ENCODE measurements at places on chromosomes 1 and 21.
A peak's percentile ranks its signal among the peaks of the same experiment; 100 is the strongest.

GRCh38 chr1:208521534-208521933 is 277.4 kb upstream of the PLXNA2 start:
- no peak for DNase-seq

DNA sequence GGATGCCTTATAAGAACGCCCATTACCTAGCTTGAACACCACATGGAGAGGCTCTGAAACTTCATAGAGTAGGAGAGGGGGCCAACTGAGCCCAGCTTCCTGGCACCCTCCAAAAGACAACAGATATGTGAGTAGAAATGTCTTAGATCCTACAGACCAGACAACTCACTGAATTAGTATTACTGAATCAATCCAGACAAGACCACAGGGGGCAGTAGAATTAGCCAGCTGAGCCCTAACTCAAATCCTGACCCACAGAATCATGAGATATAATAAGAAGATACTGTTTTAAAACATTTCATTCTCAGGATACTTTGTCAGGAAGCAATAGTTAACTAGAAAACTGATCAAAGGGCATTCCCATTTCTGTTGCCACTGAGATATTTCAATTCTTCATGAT is 45.8 kb upstream of the C1orf21 start:
- peak; percentile 4 for DNase-seq

DNA sequence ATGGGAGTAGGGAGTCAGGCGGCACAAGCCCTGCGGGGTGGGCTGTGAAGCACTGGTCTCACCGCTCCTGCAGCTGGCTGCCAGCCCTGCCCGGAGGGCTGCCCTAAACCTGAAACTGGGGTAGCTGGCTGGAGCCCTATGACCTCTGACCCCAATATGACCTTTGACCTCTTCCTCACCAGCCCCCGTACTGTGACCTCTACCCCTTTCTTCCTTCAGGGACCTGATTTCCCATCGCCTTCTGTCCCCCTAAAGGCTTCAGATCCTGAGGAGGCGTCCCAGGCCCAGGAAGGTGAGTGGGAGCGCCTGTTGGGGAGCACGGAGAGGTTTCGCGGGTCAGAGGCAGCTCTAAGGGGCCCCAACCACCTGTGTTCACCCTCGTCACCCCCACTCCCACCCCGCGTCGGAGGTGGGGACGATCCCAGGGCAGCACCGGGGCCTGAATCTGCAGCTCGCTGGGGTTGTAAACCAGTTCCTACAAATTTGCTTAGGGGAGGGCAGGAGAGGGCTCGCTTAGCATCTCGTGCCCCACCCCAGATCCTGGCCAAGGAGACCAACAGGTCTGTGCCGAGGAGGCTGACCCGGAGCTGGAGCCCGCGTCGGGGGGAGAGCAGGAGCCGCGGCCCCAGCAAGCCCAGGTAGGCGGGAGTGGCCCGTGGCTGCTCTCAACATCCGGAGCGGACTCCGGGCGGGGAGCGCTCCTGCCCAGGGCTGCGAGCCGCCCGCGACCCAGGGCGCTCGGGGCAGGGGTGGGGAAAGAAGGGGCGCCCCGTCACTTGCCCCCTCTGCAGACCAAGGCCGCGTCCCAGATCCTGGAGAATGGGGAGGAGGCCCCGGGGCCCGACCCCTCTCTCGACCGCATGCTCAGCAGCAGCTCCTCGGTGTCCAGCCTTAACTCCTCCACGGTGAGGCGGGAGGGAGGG is 7.3 kb downstream of the SYTL1 start:
- no peak for DNase-seq

- DNase-seq = no peak
Measured at GRCh38 chr1:216209125-216209524, 214.1 kb downstream of the USH2A start.

DNA sequence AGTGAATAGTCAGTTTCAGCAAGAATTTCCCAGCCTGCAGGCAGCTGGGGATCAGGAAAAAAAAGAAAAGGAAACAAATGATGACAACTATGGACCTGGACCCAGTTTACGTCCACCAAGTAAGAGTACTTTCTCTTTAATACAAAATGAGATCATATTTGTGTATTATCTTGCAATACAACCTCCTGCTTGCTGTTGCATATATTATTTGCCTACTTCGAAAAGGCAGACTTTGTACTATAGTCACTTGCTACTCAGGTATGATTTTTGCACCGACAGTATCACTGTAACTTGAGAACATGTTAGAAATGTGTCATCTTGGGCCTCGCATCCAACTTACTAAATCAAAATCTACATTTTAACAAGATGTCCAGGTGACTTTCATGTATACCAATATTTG is 30.4 kb downstream of the PRRC2C start:
- DNase-seq = no peak

DNA sequence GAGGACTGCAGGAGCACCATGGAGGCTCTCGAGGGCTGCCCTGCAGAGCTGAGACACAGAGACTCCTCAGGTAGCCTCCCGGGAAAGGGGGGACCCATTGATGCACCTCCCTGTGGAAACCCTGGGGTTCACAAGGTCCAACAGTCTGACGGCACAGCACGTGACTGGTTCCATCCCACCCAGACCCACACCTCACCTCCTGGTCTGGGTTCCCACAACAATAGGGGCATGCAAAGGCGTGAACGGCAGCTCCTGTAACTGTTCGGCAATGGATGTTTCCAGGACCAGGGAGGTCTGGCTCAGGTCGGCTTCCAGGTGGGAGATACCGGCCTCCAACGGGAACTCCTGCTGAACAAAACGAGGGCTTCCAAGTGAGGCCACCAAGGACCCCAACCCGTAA is 86.8 kb downstream of the NPHP4 start:
- DNase-seq = no peak

- DNase-seq = peak; percentile 34
Measured at GRCh38 chr1:212774584-212774983, 17.0 kb downstream of the NSL1 start.

- peak; percentile 10 for DNase-seq
Measured at GRCh38 chr1:79711001-79711431, 704.5 kb upstream of the ADGRL4 start.

DNA sequence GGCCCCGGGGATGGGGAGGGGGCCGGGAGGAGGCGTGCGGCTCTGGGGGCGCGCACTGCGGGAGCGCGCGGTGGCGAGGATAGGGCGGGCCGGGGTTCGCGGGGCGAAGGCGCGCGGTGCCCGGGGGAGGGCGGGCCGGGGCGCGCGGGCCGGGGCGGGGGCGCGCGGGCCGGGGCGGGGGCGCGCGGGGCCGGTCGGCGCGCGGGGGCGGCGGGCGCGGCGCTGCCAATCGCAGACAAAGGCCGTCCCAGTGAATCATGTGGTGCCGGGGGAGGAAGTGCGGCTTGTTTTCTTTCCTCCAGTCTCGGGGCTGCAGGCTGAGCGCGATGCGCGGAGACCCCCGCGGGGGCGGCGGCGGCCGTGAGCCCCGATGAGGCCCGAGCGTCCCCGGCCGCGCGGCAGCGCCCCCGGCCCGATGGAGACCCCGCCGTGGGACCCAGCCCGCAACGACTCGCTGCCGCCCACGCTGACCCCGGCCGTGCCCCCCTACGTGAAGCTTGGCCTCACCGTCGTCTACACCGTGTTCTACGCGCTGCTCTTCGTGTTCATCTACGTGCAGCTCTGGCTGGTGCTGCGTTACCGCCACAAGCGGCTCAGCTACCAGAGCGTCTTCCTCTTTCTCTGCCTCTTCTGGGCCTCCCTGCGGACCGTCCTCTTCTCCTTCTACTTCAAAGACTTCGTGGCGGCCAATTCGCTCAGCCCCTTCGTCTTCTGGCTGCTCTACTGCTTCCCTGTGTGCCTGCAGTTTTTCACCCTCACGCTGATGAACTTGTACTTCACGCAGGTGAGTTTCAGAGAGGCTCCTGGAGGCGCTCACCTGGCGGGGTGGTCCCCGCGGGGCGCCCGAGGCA is at the start of gene GPR137B:
TSS of gene GPR137B (plus strand) at position 287 of the 851 bp plus-strand sequence. CDS start at position 371, 84 bp downstream.
- DNase-seq = peak; percentile 35

- no peak for DNase-seq
Measured at GRCh38 chr1:15657021-15657420, 27.1 kb upstream of the PLEKHM2 start.

DNA sequence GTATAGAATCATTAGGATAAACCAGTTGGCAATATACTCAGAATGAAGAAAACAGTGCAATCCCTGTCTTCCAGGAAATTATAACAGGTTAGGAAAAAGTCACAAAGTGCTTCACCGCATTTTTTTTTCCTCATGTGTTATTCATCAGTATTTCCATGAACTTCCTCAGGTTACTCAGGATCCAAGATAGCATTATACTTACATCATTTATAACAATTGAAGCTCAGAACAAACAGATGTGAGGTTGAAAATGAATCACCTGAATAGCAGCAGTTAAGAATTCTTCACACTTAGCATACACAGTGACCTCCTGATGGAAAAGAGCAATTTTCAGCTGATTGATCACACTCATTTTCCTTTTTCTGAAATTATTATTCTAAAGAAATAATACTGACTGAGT is 1040.7 kb upstream of the B3GALT2 start:
- DNase-seq = no peak

DNA sequence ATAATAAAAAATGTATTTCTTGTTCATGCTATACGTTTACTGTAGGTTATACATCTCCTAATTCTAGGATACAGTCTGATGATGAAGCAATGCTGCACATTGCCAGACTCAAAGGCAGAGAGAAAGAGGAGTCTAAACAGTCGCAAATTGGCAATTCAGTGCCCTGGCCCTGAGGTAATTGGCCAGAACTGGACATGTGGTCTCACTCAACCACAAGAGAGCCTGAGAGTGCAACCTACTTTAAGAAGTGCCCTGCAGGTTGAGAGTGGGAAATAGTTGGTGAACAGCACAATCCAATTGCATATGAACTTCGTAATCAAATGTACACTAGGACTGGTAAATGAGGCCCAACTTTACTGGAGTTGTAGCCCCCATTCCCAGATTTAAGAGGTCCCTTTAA is 5.0 kb upstream of the SLC35A3 start:
- no peak for DNase-seq

DNA sequence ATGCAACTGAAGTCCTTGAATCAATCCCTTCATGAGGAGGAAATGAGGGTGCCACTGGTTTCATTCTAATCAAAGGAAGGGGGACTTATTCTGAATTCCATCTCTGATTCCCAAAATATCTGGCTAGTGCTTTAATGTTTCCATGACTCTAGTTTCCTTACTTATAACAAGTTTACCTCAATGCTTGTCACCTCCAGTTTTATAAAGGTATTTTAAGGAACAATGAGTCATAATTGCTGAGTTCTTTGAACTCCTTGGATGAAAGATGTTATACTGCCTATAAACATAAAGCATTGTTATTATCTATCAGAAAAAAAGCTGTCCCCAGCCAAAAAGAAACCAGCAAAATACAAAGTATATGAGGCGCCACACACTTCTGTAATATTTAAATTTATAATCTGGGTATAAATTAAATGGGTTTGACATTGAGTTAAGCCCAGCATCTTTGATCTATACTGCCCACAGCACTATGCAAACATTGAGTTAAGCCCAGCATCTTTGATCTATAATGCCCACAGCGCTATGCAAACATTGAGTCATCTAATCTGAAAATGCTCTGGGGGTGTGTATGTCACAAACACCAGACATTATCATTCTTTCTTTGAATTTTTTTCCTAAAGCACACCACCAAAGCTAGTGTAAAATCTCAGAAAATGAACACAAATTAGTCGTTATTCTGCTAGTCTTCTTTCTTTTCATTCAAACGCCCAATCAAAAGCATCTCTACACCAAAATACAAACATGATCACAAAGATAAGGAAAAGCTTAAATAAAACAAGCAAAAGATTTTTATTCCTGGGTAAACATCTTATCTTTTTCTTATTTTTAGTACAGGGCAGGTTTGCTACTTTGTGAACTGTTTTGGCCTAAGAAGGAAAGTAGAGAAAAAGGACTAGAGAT is 11.5 kb upstream of the CXADR start:
- no peak for DNase-seq

GRCh38 chr1:116333171-116334014 is 39.7 kb upstream of the ATP1A1 start:
- DNase-seq = no peak

- peak; percentile 30 for DNase-seq
Measured at GRCh38 chr1:221912230-221912629, 170.3 kb upstream of the DUSP10 start.

- peak; percentile 54 for DNase-seq
Measured at GRCh38 chr21:36125512-36126207, 9.2 kb upstream of the CBR3 start.

GRCh38 chr1:29043274-29043965 is 80.3 kb downstream of the TMEM200B start:
- DNase-seq = no peak

DNA sequence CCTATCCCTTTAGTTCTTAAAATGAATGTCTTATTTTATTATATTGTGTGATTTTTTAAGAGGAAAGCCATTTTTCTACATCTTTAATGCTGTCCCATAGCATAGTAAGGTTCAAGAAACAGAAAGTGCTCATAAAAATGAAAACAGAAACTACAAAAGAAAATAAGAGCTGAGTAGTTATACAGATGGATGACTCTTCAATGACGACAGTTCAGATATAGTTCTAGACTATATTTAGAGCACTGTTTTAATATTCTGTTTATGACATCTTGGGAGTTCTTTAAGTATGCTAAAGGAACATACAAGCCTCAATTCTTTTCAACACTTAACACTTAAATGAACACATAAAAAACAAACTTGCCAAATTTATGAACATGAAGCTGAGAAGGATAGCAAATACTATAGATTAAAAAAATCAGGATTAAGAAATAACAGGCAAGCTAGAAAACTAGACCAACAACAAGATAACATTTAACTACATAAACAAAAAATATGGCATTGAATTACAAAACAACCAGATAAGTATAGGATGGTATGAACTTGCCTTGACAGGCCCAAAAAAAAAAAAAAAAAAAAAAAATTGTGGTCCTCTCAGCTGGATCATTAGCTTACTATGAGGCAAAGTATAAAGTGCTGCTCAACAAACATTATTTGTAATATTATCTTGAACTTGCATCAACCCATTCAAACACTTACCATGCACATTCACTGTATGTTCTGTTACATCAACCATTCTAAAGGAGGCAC is 87.9 kb downstream of the ZZZ3 start:
- DNase-seq = no peak

DNA sequence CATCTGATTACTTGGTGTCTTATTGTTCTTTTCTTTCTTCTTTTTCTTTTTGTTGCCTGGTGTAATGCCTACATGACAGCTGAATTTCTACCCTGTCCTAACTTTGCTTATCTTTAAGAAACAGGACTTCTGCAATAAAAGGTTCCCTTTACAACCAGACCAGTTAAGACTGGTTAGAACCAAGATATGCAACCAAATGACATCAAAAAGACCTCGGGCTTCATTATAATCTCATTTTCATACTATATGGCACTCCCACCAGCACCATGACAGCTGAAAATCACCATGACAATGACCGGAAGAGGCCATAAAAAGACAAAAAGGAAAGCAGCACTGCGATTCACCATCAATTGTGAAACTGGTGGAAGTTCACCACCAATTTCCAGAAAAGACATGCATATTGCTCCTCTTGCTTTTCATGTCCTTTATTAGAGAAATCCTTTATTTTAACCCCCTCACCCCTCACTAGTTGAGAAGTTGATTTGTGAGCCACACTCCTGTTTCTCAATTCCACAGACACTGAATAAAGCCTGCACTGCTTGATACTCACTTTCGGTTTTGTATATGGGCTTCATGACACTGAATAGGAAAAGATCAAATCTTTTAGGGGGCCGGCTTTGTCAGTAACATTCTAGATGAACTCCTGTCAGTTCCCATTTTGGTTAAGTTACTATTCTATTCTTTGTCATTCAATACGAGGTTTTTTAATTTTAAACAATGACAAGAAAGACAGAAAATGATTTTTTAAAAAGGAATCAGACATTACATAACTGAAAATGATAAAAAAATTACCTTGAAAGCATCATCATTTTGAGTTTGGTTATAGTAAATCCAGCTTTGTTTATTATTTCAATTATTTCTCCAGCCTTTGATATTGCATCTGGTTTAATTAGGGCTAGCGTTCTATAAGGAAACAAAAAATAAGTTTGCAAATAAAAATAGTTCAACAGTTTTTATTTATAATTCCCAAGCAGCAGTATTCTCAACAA is 58.1 kb downstream of the NME7 start:
- DNase-seq = no peak
